ENCODE measurements at places on chromosomes 5 and 9.
A peak's percentile ranks its signal among the peaks of the same experiment; 100 is the strongest.

GRCh38 chr5:156695774-156696173 lies 154.3 kb upstream of the PPP1R2B start:
- DNase-seq: no peak

- DNase-seq: peak; percentile 73
Measured at GRCh38 chr9:90916147-90916734, 114.6 kb downstream of the SYK start.

- DNase-seq: no peak
Measured at GRCh38 chr5:59391576-59391975, 501.9 kb downstream of the PDE4D start.

DNA sequence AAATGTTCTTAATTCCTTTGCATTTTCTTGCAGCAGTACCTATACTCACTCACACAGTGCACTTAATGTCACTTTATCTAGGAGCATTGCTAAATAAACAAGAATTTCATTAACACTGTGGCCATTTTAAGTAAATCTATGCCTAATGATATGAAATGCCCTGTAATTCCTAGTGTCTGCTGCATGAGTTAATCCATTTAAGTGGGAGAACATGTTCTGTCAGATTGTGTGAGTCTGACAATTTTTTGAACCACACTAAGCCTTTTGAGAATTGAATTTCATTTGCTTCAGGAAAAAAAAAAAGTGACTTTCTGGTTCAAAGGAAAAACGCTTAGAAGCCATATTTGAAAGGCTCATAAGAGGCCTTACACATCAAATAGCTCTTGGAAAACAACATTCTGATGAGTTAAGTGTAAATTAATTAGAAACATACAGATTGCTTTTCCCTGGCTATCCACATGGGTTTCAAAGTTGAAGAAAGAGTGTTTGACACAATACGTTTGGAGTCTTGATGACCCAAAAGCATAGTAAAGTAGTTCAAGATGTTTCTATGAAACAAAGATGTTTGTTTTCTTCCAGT lies 446.7 kb upstream of the GRAMD2B start:
- no peak for DNase-seq

- no peak for DNase-seq
Measured at GRCh38 chr9:109977521-109977920, 197.5 kb downstream of the PALM2AKAP2 start.

- DNase-seq: no peak
Measured at GRCh38 chr5:57736716-57737115, 254.1 kb upstream of the ACTBL2 start.

DNA sequence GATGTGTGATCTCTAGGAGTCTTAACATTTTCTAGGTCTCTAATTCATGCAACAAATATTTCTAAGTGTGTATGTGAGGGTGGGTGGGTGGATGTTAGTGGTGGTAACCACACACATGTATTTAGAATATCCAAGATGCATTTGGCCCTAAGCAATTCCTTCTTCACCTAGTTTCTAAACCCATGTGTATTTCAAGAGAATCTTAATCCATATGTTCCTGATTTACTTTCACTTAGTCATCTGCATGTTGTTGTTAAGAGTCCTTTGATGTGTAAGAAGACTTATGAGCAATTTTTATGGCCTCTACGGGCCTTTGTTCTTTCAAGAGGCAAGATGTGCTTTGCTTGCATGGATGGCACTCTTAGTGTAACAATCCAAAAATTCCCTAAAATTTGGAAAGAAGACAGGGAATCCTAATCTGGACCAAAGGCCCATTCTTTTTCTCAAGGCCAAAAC lies 282.6 kb downstream of the SPATA31D1 start:
- DNase-seq: peak; percentile 95

DNA sequence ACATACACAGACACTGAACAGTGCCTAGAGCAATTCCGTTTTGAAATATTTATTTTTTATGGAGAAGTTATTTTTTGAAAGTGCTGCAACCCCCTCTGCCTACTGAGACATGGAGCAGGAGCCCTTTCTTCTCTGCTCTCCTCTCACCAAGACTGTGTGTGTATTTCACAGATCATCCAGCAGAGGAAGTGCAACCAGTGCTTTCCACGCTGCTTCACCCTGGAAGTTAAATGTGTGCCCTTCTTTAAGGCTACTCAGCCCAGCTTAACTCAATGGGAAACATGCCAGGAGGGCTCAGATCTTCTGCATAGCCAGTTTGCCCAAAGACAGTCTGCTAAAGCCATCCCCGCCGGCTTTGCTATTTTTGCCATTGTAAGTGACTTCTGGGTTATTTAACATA lies 606.3 kb downstream of the TLE1 start:
- DNase-seq: peak; percentile 40

DNA sequence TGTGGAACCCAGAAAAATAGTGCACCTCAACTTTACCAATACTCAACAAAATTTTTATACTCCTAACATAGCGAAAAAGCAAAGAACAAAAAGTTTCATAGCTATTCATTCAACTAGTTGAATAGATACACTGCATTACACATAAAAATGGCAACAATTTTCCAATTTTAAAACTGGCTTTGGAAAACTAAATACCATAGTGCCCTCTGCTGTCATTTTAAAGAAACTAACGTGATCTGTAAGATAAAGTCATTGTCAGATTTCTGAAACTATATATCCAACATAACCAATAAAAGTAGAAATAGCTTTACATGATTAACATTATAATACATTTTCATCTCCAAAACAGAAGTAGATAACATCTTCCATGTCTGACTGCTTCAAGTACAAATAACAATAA lies 31.6 kb downstream of the DTWD2 start:
- DNase-seq: peak; percentile 22

- DNase-seq: no peak
Measured at GRCh38 chr5:95983080-95983479, 21.4 kb upstream of the ELL2 start.

DNA sequence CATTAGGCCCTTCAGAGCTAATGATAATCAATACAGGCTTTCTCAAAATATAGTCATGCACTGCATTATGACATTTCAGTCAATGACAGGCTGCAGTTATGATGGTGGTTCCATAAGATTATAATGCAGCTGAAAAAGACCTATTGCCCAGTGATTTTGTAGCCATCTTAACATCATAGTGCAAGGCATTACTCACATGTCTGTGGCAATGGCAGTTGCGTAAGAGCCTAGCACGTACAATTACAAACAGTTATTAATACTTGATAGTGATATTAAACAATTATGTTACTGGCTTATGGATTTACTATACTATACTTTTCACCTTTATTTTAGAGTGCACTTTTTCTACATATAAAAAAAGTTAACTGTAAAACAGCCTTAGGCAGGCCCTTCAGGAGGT lies 214.8 kb downstream of the ISL1 start:
- DNase-seq: no peak

- no peak for DNase-seq
Measured at GRCh38 chr5:158856794-158857193, 242.9 kb downstream of the EBF1 start.
